Stimulated activated CD4-positive, alpha-beta T cell treated with anti-CD3 and anti-CD28 coated beads, Interleukin-4, amount 100 ng/mL, for 1 hour (primary cell): ENCODE measurements at places on chromosomes 6 and 20.

DNA sequence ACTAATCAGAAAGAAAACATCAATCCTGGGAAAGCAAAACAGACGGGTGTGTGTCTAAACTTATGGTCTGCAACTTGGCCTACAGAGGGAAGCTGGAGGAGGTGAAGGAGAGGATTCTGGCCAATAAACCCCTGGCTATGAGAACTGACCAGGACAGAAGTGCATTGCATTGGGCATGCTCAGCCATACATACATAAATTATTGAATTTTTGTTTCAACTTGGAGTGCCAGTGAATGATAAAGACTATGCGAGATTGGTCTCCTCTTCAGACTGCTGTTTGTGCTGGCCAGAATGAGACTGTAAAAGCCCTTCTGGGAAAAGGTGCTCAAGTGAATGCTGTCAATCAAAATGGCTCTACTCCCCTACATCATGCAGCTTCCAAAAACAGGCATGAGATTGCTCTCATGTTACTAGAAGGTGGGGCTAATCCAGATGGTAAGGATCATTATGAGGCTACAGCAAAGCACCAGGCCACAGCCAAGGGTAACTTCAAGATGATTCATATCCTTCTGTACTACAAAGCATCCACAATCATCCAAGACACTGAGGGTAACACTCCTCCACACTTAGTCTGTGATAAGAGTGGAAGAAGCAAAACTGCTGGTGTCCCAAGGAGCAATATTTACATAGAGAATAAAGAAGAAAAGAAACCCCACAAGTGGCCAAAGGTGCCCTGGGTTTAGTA lies 17.4 kb downstream of the ADNP start:
- no peak for DNase-seq

- peak; percentile 45 for DNase-seq
Measured at GRCh38 chr6:31083742-31084354, 28.5 kb downstream of the C6orf15 start.

DNA sequence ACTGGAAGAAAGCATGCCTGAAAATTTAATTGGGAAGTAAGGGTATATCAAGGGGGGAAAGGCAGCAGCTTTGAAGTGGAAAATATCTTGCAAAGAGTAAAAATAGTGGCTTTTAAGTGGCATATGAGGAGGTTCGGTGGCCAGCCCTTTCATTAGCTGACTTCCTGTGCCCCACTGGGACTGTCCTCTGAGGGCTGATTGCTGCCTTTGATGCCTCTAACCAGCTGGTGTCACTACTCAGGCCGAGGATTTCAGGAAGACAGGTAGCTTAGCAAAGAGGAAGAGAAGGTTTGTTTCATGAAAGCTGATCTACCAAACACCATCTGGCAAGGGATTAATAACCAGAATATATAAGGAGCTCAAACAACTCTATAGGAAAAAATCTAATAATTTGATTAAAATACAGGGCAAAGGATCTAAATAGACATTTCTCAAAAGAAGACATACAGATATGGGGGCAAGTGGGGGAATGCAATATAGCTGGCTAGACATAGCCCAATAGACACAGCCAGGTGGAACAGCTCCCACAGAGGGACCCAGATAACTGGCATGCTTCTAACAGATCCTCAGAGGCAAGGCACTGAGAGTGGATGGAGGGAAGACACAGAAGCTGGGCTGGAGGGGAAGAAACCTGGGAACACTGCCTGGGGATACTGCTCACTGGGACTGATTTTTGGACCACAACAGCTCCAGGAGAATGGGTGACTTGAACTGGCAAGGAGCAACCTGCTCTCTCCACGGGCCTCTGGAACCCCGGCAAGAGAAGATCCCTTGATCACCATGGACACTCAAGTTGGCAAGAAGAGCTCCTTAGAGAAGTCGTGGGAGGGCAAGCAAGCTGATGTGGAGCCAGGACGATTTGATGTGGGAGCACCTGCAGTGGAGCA lies 33.2 kb downstream of the CCN2 start:
- DNase-seq = no peak

- no peak for DNase-seq
Measured at GRCh38 chr20:38117205-38117604, 47.9 kb downstream of the TGM2 start.

GRCh38 chr20:38557174-38557573 lies 23.8 kb upstream of the ADIG start:
- DNase-seq = no peak

DNA sequence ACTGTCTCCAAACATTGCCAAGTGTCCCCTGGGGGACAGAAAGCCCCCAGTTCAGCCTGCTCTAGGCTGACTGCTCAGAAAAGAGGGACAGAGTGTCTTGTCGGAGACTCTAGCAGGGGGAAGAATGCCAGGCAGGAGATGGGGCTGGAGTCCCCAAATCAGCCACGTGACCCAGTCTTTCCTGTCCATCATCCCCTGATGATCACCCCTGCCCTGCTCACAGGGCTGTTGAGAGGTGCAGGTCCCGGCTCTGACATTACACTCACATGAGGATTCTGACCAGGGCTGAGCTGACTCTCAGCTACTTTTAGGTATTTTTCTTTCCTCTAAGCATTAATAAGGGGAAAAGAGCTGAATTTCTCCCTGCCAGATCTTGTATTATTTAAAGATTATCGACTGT lies 115.8 kb downstream of the SULF2 start:
- no peak for DNase-seq
